ENCODE measurements at places on chromosomes 16 and 17.
A peak's percentile ranks its signal among the peaks of the same experiment; 100 is the strongest.

- H3K4me1 ChIP-seq, result peaks cover 26% of the 10 kb centered on the region
- H3K27me3 ChIP-seq, result no peaks in the 10 kb centered on the region
- peak overlapping the region; percentile 44 for H3K27ac ChIP-seq
- no peak overlapping the region for H3K4me3 ChIP-seq
Observed at GRCh38 chr17:47605011-47605410, 44.7 kb upstream of the KPNB1 start.

- H3K27ac ChIP-seq, result no peak overlapping the region
- peaks cover 25% of the 10 kb centered on the region for H3K4me1 ChIP-seq
- H3K27me3 ChIP-seq, result no peaks in the 10 kb centered on the region
- H3K4me3 ChIP-seq, result no peak overlapping the region
- no peak for DNase-seq
- no peaks in the 10 kb centered on the region for H3K36me3 ChIP-seq
Observed at GRCh38 chr16:80028581-80029380, 428.2 kb upstream of the MAF start.

- no peak overlapping the region for H3K4me3 ChIP-seq
- H3K27ac ChIP-seq, result peak overlapping the region; percentile 33
- peaks cover 17% of the 10 kb centered on the region for H3K4me1 ChIP-seq
- H3K27me3 ChIP-seq, result no peaks in the 10 kb centered on the region
- H3K36me3 ChIP-seq, result no peaks in the 10 kb centered on the region
Observed at GRCh38 chr16:24652209-24652712, 77.2 kb upstream of the TNRC6A start.

GRCh38 chr16:1610071-1610898 is 1.6 kb downstream of the IFT140 start:
- H3K4me1 ChIP-seq, result peaks cover 33% of the 10 kb centered on the region
- DNase-seq, result peak; percentile 87
- peak overlapping the region; percentile 98 for H3K4me3 ChIP-seq

- no peaks in the 10 kb centered on the region for H3K27me3 ChIP-seq
- H3K27ac ChIP-seq, result peak overlapping the region; percentile 70
- peak; percentile 80 for DNase-seq
- H3K4me3 ChIP-seq, result peak overlapping the region; percentile 100
- H3K4me1 ChIP-seq, result peaks cover 20% of the 10 kb centered on the region
- H3K36me3 ChIP-seq, result peaks cover 58% of the 10 kb centered on the region
Observed at GRCh38 chr17:58083491-58084316, 485 bp downstream of the DYNLL2 start.

All from SJSA1 (cell line).